Activated T-cell treated with anti-CD3 and anti-CD28 coated beads, Interleukin-2, amount 50 U/mL, for 72 hours (primary cell): ENCODE measurements at places on chromosomes 2 and 18. TPM values are rescaled to one million over a fixed set of nuclear protein-coding genes. Genes with fewer than 3 reads are reported as not detected.

DNA sequence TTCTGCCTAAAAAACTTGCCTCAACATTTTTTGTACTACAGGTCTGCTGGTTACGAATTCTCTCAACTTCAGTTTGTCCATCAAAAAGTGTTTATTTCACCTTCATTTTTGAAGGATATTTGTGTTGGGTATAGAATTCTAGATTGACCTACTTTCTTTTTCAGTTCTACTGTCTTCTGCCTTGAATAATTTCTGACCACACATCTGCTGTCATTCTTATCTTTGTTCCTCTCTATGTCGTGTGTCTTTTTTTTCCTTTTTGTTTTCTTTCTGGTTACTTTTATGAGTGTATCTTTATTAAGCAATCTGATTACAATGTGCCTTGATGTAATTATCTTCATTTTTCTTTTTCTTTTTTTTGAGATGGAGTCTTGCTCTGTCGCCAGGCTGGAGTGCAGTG is 25.3 kb downstream of the ADCY3 start:
- peaks cover 59% of the 10 kb centered on the region for H3K36me3 ChIP-seq
- no peaks in the 10 kb centered on the region for H3K27me3 ChIP-seq
- H3K4me3 ChIP-seq = no peak overlapping the region
- no peaks in the 10 kb centered on the region for H3K4me1 ChIP-seq
- no peak for DNase-seq

GRCh38 chr2:64012115-64012514 is 7.1 kb downstream of the VPS54 start:
- no peaks in the 10 kb centered on the region for H3K27me3 ChIP-seq
- H3K4me3 ChIP-seq = no peak overlapping the region
- no peak for DNase-seq
- peak overlapping the region; percentile 25 for H3K27ac ChIP-seq

Gene EML6
- 0.96 TPM for total RNA-seq

Gene GDF7
- 0.07 TPM for total RNA-seq

DNA sequence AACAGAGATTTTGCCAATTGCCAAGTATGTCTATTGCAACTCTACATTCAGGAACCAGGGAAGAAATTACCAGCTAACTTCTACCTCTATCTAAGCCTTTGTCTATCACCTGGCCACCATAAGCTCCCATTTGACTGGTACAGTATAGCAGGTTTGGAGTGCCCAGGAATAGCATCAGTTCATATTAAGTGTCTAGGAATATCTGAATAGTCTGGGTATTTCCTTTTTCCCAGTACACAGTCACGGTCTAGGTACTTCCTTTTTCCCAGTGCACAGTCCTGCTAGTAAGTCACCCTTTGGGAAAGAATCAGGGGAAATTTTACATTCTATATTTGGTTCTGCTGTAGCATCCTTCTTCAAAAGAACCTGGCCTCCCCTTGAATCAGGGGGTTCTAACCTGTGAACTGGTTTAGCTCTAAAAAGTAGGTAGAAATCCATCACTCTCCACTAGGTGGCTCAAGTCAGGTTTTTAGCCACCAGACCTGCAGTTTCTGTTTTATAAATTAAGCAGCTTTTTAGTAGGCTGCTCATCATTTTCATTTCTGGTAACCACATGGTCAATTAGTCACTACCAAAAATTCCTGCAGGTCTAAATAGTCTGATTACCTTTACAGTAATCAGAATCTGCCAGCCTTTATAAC is 49.3 kb upstream of the DNAJC10 start:
- no peaks in the 10 kb centered on the region for H3K36me3 ChIP-seq
- no peak overlapping the region for H3K27ac ChIP-seq
- peak; percentile 4 for DNase-seq

GRCh38 chr18:55047546-55047945 is 88.3 kb upstream of the CCDC68 start:
- H3K4me1 ChIP-seq = no peaks in the 10 kb centered on the region
- peaks cover 6% of the 10 kb centered on the region for H3K27me3 ChIP-seq
- no peak overlapping the region for H3K27ac ChIP-seq
- H3K4me3 ChIP-seq = no peak overlapping the region
- H3K36me3 ChIP-seq = no peaks in the 10 kb centered on the region
- no peak for DNase-seq

DNA sequence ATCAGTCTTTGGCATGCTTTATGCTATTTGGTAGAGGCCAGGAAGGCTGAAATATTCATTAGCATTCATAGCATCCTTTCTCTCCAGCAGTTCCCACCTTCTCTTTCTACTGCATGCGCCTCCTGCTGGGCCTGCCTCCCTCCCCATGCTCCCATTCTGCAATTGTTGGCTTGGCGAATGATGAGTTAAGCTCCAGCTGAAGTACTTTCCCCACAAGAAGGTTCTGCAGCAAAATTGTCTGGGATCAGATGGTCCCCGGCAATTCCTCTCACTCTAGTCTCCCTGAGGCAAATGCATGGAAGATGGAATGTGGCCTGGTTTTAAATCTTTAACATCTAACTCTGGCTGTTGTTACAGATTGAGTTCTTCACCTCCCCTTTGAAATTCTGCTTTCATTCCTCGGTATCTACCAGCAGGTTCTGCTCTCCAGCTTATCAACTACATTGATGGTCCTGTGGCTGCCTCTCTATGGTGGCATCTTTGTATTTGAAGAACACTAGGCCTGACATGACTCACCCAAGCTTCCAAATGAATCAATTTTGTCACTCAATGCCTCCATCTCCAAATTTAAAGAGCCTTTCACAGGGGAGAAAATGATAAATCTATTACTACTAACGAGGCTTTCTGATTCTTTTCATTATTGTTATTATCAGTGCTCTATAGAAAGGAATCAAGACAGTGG is 55.9 kb downstream of the KCTD18 start:
- H3K4me1 ChIP-seq = peaks cover 42% of the 10 kb centered on the region
- DNase-seq = peak; percentile 24
- H3K27ac ChIP-seq = peak overlapping the region; percentile 85
- no peaks in the 10 kb centered on the region for H3K27me3 ChIP-seq
- peaks cover 2% of the 10 kb centered on the region for H3K36me3 ChIP-seq
- H3K4me3 ChIP-seq = peak overlapping the region; percentile 82

DNA sequence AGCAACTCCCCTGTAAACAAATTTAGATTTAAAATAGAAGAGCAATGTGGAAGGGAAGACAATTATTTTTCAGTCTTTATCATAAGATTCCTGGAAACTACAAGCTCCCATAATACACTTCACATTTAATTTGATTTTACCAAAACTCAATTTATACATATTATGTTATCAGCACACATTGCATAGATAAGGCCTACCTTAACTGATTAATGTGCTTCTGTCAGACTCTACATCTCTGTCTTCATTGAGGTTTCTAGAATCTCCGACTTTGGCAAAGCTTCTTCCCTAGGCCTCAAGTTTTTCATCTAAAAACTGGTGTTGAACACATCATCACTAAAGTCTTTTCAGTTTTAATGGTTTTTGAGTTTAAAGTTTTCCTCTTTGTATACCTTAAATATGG is 366.1 kb downstream of the CLIP4 start:
- H3K27ac ChIP-seq = no peak overlapping the region
- no peak overlapping the region for H3K4me3 ChIP-seq
- peaks cover 16% of the 10 kb centered on the region for H3K27me3 ChIP-seq
- H3K4me1 ChIP-seq = no peaks in the 10 kb centered on the region
- no peaks in the 10 kb centered on the region for H3K36me3 ChIP-seq
- no peak for DNase-seq

DNA sequence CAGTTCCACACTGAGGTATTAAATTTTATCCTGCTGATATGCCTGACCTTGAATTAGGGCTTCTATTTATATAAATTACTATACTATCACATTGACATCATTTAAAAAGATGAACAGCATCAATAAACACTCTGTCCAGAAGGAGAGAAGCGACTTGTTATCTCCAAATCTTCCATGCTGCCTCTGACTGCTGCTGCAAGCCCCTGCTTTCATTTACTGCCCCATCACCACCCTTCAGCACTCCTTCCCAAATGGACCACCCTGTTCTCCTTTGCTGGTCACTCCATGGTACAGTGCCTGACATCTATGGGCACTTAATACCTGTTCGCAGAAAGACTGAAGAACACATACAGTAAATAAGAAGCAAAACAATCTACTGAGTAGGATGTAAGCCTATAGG is 48.1 kb downstream of the KLF7 start:
- H3K4me3 ChIP-seq = no peak overlapping the region
- H3K27me3 ChIP-seq = no peaks in the 10 kb centered on the region

GRCh38 chr2:239184968-239185903 is 215.6 kb downstream of the HDAC4 start:
- H3K4me3 ChIP-seq = no peak overlapping the region
- H3K27ac ChIP-seq = no peak overlapping the region
- peaks cover 9% of the 10 kb centered on the region for H3K4me1 ChIP-seq
- H3K36me3 ChIP-seq = peaks cover 8% of the 10 kb centered on the region
- no peak for DNase-seq
- no peaks in the 10 kb centered on the region for H3K27me3 ChIP-seq

GRCh38 chr2:26633993-26634595 is 7.1 kb downstream of the CIB4 start:
- no peak overlapping the region for H3K4me3 ChIP-seq
- no peak for DNase-seq
- H3K27ac ChIP-seq = no peak overlapping the region
- no peaks in the 10 kb centered on the region for H3K36me3 ChIP-seq

GRCh38 chr2:72027426-72028161 is 120.1 kb downstream of the CYP26B1 start:
- no peaks in the 10 kb centered on the region for H3K36me3 ChIP-seq
- H3K4me3 ChIP-seq = no peak overlapping the region
- H3K27ac ChIP-seq = no peak overlapping the region
- no peaks in the 10 kb centered on the region for H3K4me1 ChIP-seq
- no peak for DNase-seq

Gene SP9
- total RNA-seq = not detected

Gene C1QL2
- not detected for total RNA-seq

DNA sequence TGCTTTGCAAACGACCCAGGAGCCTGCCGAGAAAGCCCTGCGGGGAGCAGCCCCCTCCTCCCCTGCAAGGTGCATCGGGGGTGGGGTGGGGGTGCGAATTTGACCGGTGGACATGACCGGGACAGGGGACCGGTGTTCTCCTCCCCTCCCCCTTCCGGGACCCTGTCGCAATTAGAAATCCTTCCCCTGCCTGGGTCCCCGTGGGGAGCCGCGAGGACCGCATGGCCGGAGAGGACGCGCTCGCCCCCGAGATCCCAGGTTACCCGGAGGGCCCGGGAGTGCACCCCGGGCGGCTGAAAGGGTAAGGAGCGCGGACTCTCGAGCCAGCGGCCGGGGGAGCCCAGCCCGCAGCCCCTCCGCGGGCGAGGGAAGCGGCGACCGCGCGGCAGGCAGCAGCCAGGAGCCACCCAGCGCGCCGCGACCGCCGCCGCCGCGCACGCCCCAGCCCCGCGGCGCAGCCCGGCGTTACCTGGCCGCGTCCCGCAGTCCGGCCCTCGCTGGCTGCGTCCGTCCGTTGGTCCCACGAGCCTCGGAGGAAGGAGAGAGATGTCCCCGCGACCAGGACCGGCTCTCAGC is 482 bp downstream of the DLGAP1 start:
- H3K27me3 ChIP-seq = peaks cover 20% of the 10 kb centered on the region
- peaks cover 5% of the 10 kb centered on the region for H3K4me1 ChIP-seq
- no peak overlapping the region for H3K27ac ChIP-seq
- no peak overlapping the region for H3K4me3 ChIP-seq
- peaks cover 7% of the 10 kb centered on the region for H3K36me3 ChIP-seq

Gene LIPG
- total RNA-seq = not detected

- DNase-seq = no peak
- no peak overlapping the region for H3K4me3 ChIP-seq
- H3K36me3 ChIP-seq = no peaks in the 10 kb centered on the region
Observed at GRCh38 chr2:187013058-187013457, 164.1 kb upstream of the ZSWIM2 start.

Gene GYPC
- total RNA-seq = 144 TPM

- no peak for DNase-seq
- no peak overlapping the region for H3K27ac ChIP-seq
- H3K4me3 ChIP-seq = no peak overlapping the region
- H3K4me1 ChIP-seq = no peaks in the 10 kb centered on the region
- peaks cover 14% of the 10 kb centered on the region for H3K27me3 ChIP-seq
Observed at GRCh38 chr2:86301711-86302202, 35.7 kb downstream of the REEP1 start.

DNA sequence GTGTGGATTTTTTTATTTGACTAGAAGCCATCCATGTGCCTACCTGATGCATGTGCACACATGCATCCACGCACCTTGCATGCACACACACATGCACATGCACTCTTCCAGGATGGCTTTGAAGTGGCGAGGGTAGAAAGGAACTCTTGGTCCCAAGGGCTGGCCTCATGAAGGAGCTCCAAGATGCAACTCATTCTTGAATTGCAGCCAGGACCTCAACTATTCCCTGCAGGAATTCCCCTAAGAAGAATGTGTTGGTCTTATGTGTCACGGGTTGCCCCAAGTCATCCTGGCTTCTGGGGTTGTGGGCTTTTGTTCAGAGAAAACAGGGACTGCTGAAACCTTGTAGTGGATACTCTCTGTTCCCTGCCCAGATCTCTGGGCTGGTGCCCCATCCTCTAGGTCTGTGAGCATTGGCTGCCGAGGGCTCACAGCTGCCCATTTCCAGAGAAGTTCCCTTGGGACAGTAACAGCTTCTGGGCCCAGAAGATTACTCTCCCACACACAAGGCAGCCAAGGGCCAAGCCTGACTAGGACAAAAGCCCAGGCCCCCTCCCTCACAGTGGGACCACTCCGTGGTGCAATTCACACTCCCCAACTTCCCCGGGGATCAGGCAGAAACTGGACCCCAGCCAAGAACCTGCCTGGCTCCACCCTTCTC is 137.6 kb downstream of the COPS8 start:
- DNase-seq = no peak
- H3K27me3 ChIP-seq = peaks cover 39% of the 10 kb centered on the region
- H3K27ac ChIP-seq = no peak overlapping the region
- no peaks in the 10 kb centered on the region for H3K36me3 ChIP-seq

- no peaks in the 10 kb centered on the region for H3K27me3 ChIP-seq
- H3K27ac ChIP-seq = peak overlapping the region; percentile 99
- H3K36me3 ChIP-seq = no peaks in the 10 kb centered on the region
- peak; percentile 42 for DNase-seq
- peak overlapping the region; percentile 82 for H3K4me3 ChIP-seq
- H3K4me1 ChIP-seq = peaks cover 84% of the 10 kb centered on the region
Observed at GRCh38 chr2:196263181-196263747, 91.9 kb upstream of the STK17B start.

Gene VWC2L
- total RNA-seq = not detected

DNA sequence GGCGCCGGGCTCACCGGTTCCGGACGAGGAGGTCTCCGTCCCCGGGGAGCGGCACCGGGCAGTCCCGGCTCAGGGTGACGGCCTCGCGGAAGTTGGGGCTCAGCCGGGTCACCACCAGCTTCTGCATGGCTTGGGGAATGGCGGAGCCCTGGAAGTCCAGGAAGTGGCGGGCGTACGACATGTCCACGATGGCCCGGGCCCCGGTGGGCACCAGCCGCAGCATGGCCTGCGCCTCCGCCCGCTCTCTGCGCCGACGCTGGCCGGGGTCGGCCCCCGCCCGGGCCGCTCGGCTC is 157 bp downstream of the PTGR3 start:
- H3K4me3 ChIP-seq = peak overlapping the region; percentile 96
- no peak for DNase-seq
- H3K27me3 ChIP-seq = peaks cover 21% of the 10 kb centered on the region
- peaks cover 17% of the 10 kb centered on the region for H3K36me3 ChIP-seq

GRCh38 chr2:119751706-119752105 is 8.0 kb upstream of the PTPN4 start:
- no peak overlapping the region for H3K4me3 ChIP-seq
- peaks cover 7% of the 10 kb centered on the region for H3K27me3 ChIP-seq
- no peak overlapping the region for H3K27ac ChIP-seq
- H3K4me1 ChIP-seq = peaks cover 13% of the 10 kb centered on the region

GRCh38 chr2:152555048-152555447 is 162.2 kb downstream of the PRPF40A start:
- H3K27me3 ChIP-seq = no peaks in the 10 kb centered on the region
- H3K4me3 ChIP-seq = no peak overlapping the region
- DNase-seq = no peak
- no peaks in the 10 kb centered on the region for H3K4me1 ChIP-seq
- H3K36me3 ChIP-seq = no peaks in the 10 kb centered on the region
